ENCODE measurements at places on chromosomes 2 and 18.
A peak's percentile ranks its signal among the peaks of the same experiment; 100 is the strongest.

- DNase-seq: no peak
Observed at GRCh38 chr18:57077005-57077765, 69.7 kb upstream of the BOD1L2 start.

DNA sequence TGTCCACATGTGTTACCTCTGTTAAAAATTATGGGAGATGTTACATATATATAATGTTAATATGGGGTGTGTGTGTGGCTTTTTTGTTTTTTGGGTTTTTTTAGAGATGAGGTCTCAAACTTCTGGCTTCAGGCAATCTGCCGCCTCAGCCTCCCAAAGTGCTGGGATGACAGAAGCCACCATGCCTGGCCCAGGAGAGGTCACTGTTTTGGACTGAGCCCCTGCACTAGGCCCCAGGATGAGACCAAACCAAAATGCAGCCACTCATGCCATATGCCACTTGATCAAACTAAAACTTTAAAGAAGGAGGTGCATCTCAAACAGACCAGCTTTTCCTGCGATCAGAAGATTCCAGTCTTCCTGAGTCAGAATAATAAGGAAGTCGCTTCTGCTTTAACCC is 2.5 kb downstream of the ADI1 start:
- no peak for DNase-seq

- DNase-seq: no peak
Observed at GRCh38 chr2:240236217-240237111, 96.0 kb upstream of the OTOS start.

DNA sequence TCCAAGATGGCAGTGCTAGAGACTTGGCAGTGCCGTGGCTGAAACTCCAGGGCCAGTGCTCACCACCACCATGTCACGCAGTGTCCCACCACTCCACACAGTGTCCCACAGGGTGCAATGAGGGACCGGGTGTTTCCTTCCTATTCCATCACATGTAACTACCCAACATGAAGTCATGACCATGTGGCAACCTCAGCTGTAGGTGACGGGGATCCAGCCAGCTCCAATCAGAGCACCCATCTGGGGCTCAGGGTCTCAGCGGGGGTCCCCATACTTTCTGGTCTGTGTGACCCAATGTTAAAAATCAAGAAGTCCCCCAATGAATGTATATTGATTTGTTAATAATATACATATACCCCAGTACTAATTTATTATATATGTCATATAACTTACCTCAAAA is 52.1 kb downstream of the PTGR3 start:
- DNase-seq: no peak

- no peak for DNase-seq
Observed at GRCh38 chr18:61847164-61847791, 45.5 kb downstream of the RNF152 start.

DNA sequence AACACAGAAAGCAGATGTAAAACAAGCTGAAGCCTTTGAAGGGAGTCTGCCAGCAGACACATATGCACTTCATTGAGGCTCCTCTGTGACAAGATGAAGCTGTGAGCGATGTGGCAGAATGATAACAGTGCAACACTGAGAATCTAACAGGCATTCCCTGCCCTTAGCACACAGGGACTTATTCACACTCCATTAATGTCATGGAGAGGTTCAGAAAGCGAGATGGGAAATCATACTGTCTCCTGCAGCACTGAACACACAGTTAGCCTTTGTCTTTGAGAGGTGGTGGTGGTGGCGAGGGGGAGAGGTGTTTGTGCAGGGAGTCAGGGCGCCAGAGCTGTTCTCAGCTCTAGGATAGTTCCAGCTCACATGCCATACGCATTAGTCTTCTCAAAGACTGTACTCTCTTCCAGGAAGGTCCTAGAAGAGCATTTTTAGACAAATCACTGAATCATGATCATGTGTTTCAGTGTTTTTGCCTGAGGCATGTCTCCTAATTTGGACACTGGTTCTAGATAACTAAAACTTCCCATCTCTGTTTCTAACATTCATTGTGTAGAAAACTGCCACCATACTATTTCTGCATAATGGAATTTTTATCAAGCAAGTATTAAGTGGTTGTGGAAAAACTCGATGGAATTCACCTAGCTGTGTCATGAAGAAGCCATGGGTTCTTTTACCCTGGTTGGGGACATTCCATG is 93.5 kb upstream of the ITGB6 start:
- no peak for DNase-seq

DNA sequence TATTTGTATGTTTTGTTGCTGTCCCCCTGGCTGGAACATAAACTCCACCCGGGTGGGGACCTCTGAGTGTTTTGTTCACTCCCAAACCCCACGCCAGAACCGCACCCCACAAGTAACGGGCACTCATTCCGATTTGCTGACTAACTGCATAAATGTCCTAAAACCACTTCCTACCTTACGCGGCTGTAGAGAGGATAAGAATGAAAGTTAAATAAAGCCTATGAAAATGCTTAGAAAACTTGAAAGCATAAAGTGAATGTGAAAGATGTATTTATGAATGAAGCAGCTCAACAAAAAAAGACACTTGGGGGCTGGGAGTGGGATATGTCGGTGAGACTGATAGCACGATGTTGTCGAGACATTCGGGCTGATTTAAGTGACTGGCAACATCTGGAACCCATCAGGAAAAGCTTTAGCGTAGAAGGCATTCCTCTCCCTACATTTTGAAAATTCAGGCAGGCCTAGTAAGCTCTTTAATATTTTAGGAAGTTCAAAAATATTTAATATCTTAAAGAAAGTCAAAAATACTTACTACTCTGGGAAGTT is 206.7 kb downstream of the SH3RF3 start:
- no peak for DNase-seq

- DNase-seq: no peak
Observed at GRCh38 chr2:37566517-37566981, 104.9 kb downstream of the CDC42EP3 start.

DNA sequence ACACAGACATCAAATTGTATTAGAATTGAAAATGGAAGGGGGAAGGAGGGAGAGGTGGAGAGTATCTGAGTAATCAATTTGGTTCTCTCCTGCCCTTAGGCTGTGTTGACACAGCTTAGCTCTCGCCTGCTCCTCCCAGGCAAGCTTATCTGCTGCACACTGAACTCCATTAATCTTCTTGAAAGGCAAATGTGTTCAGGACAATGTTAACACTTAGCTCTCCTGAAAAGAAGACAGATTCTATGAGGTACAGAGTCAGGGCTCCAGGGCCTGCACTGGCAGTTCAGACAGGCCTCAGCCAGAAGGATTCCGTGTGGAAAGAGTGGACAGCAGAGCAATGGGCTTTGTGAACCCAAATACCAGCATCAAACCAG is 430.0 kb upstream of the TNP1 start:
- DNase-seq: no peak

GRCh38 chr2:107028661-107029060 is 142.7 kb upstream of the ST6GAL2 start:
- DNase-seq: no peak

DNA sequence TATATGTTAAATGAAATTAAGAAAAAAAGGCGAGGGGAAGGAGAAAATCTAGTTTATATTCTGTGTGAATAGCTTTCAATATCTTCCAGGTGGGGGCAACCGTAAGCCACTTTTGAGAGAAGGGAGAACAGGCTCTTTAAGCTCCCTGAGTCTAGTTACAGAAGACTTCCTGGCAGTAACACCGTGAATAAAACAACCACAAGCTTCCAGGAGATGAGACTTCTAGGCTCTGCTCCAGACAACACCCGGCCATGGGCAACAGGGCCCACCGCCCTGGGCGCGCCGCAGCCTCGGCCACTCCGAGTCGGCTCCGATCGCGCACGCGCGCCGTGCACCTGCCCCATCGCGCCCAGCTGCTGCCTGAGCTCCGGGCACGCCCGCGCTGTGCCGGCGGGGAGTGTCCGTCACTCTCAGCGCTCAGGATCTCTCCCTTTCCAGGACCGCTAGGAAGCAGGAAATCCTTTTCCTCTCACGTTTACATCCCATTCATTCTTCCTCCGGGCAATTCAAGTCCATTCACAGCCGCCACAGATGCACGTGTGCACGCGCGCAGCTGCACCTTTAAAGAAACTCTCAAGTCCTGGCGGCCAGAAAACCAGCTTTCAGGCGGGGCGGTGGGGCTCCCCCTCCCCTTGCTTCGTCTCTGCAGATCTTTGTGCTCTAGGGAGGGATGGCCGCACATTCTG is 19.4 kb upstream of the PAX3 start:
- DNase-seq: peak; percentile 60

- peak; percentile 86 for DNase-seq
Observed at GRCh38 chr2:23925702-23926289, 1.1 kb downstream of the ATAD2B start.

GRCh38 chr18:37403100-37403781 is 162.4 kb downstream of the CELF4 start:
- DNase-seq: no peak

GRCh38 chr2:143732076-143732475 is 602.9 kb downstream of the ARHGAP15 start:
- no peak for DNase-seq

DNA sequence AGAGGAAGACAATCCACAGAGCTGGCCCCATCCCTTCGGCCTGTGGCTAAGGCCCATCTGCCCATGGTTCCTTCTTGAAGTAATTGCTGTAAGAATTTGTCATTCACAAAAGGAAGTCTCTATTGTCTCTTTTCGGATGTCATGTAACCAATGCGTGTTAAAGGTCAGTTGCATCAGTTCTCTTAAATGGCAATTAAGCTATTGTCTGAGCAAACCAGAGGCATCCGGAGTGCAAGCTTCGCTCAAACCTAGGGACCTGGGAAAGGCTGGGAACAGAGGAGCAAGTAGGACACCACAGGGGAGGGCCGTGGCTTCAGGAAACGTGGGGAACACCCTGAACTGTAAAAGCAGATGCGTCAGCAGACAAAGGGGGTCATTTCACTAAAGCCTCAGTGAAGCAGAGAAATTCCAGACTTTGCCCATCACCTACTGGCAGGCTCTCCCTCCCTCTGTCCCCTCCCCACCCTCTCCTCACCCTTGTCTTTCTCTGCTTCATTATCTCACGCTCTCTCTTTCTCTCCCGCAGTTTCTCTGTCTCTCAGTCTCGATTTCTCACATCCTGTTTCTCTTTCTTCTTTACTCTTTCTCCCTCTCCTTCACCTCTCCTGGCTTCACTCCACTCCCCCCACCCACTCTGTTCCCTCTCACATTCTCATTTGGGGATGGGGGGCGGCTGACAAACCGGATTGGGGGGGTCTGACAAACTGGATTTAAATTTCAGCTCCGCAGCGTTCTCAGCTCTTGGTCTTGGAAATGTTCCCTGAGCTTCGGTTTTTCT is 204.6 kb upstream of the TNP1 start:
- peak; percentile 68 for DNase-seq

GRCh38 chr18:54440292-54440691 is 82.6 kb downstream of the C18orf54 start:
- no peak for DNase-seq
